ENCODE measurements at places on chromosomes 5 and 9. TPM values are rescaled to one million over a fixed set of nuclear protein-coding genes. Genes with fewer than 3 reads are reported as not detected.

The SURF4 gene
- total RNA-seq = 456 TPM

The OTP gene
- not detected for total RNA-seq

The NUTM2G gene
- total RNA-seq = not detected

DNA sequence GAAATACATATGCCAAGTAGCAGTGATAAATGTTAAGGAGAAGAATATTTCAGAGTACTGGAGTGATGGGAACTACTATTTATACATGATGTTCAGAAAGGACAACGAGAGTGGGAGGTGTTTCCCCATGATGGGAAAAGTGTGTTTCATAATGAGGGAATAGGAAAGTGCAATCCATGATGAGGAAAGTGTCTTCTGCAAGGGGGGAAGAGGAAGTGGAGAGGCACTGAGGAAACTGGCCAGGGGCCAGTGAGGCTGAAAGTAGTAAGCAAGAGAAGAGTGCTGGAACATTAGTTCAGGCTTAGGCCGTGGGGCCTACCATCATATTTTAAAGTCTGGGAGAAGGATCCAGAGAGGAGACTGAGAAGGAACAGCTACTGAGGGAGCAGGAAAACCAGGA, 327.2 kb downstream of the SLF1 start:
- DNase-seq = no peak

- no peak for DNase-seq
Observed at GRCh38 chr5:172858511-172858989, 24.5 kb downstream of the ERGIC1 start.

GRCh38 chr5:172821340-172821985, 12.6 kb upstream of the ERGIC1 start:
- DNase-seq = no peak

DNA sequence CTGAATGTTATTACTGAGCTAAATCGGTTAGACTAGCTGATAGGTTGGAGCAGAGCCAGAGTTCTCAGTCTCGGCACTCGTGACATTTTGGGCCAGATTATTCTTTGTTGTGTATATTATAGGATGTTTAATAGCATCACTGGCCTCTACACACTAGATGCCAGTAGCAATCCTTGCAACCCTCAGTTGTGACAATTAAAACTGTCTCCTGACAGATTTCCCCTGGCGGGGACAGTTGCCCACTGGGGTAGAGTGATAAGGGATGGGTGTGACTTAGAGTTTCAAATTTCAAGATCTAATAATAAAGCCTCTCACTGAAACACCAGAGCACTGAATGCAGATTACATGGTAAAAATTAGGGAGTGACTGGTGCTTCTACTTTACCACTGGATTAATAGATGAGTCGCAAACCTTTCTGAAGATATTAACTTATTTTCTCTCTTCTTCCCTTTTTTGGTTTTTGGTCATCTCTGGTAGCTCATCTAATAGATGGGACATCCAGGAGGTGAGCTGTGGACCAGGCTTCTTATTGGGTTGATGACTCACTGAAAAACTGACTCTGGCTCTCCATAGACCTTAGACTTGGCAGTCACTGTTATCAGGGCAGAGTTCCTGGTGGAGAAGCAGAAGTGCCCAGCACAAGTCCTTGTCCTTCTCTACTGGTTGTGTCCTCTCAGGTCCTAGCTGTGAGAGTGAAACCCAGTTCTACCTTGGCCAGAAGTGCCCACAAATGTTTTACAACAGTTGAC, 150.3 kb downstream of the UNC13B start:
- peak; percentile 5 for DNase-seq

DNA sequence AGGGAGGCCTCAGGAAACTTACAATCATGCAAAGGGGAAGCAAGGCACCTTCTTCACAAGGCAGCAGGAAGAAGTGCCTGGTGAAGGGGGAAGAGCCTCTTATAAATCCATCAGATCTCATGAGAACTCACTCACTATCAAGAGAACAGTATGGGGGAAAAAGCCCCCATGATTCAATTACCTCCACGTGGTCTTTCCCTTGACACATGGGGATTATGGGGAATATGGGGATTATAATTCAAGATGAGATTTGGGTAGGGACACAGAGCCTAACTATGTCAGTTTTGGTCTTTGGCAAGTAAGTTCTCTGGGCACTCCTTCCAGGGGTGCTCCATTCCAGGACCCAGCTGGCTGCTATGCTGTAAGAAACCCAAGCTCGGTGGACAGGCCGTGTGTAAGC, 275.3 kb upstream of the TUT7 start:
- DNase-seq = no peak

DNA sequence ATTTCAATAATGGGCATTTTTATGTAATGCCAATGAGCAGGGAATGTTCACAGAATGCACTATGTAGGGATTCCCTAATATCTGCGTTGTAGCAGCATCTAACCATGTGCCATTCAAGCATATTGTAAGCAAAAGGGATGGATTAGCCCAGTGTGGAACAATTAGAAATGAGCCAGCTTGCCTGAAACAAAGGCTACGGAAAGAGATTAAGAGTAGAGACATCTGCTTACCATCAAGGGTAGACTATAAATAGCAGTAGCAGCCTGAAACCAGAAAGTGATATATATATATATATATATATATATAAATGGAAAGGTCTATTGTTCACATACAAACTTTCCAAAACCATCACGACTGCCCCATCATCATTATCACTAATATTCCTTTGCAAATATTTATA, 31.9 kb upstream of the CEP120 start:
- DNase-seq = no peak

DNA sequence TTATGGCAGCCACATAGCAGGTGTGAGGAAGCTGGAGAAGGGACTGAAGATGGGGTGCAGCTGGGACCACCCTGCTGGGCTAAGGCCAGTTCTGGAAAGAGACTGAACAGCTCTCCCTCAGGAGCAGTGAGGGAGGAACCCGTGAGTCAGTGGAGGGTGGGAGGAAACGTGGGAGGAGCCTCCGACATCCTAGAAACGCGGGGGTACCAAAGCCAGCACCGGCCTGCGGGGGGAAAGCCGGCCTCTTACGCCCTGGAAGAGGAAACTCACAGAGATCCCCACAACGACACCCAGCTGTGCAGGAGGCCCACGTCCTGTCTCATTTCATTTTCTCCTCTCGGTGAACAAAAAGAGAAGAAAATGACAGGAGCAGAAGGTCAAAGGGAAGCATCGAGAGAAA, 185.8 kb upstream of the IRX4 start:
- DNase-seq = no peak

DNA sequence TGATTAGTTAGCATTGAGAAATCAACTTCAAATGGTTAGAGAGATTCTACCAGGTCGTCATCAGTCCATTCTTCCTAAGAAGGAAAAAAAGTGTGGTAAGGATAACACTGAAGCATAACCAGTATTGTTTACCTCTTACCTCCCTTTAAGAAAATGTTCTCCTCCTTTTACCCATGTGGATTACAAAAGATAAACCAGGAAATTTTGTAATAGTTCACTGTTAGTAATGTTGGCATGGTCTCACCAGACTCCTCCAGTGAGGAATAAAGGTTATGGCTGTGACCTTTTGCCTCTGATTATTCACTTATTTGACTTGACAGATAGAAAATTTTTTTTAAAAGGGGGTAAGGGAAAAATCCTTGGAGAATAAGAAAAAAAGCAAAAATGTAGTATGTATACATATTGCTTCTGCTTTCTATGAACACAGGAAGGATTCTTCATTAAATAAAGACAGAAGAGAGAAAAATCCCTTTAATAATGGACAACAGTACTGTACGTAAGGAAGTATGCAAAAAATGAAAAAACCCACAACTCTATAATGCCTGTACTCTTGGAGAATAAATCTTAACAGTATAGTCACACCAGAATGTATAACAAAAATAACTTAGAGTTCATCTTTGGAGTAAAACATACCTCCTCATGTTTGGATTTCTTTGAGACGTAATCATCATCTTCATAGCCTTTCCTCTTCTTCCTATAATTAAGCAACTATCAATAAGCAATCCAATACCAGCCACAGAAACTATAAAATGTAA, 18.1 kb downstream of the CCNH start:
- DNase-seq = peak; percentile 49

GRCh38 chr5:68303038-68303738, 87.6 kb downstream of the PIK3R1 start:
- DNase-seq = no peak

DNA sequence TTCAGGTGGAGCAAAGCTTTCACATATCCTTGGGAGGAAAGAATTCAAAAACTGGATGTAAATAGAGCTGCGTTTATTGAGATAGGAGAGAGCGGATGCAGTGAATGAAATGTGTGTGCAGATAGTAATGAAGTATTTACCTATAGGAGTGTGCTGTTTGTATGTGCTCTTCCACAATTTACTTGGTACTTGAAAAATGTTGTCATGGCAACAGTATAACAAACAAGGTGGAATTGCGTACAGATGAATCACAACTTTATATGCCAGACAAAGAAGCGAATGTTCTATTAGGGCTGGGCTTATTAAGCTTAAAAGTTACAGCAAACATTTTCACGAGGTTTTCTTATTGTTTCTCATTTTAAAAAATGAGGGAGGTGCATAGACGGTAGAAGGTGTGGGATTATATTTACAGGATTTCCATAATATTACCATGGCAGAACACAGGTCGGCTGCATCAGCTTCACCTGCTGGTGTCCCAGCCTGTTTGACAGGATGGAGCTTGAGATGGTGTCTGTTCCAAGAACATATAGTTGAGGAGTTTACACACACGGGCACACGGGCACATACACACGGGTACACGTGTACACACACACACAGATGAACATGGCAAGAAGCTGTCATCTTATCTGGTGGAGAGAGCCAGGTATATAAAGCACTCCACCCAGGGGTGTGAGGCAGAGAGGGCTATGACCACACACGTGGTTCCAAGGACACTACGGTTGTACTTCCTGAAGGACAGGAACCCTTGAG, 155.7 kb downstream of the RMI1 start:
- DNase-seq = peak; percentile 85
